ENCODE measurements at places on chromosomes 5 and 9. TPM values are rescaled to one million over a fixed set of nuclear protein-coding genes. Genes with fewer than 3 reads are reported as not detected.

DNA sequence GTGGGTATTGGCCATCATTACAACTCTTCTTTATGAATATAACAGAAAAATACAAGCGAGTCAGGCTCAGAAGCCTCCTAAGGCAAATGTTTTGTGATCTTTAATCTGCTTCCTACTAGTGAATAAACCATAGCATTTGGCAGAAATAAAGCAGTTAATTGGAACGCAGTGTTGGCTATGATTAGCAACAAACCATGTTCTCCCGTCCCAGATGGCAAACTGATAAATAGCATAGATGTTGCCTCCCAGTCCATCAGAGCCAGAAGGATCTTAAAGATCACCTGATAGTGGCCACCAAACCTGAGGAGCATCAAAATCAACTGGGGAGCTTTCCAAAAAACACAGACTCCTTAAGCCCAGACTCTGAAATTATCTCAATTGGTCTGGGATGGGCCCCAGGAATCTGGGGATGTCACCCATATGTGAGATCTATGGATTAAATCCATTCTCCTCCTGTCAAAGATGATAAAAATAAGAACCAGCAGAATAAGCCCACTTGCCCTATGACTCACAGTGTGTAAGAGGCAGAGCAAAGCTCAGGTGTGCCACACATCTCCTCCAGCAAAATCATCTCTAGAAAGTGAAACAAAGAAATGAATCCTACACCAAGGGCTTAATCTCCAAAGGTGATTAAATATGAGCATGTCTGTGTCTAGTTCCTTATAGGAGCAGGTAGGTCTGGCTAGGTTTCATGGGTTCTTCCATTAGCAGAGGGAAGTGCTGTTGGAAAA, 50.3 kb downstream of the APBA1 start:
- no peak overlapping the region for H3K4me3 ChIP-seq
- no peaks in the 10 kb centered on the region for H3K4me1 ChIP-seq
- no peaks in the 10 kb centered on the region for H3K27me3 ChIP-seq

GRCh38 chr5:174314261-174314660, 268.8 kb downstream of the NSG2 start:
- no peak overlapping the region for H3K4me3 ChIP-seq
- H3K4me1 ChIP-seq, result peaks cover 11% of the 10 kb centered on the region
- no peak overlapping the region for H3K27ac ChIP-seq
- DNase-seq, result no peak

Gene PCDHB3
- total RNA-seq, result 1.1 TPM

DNA sequence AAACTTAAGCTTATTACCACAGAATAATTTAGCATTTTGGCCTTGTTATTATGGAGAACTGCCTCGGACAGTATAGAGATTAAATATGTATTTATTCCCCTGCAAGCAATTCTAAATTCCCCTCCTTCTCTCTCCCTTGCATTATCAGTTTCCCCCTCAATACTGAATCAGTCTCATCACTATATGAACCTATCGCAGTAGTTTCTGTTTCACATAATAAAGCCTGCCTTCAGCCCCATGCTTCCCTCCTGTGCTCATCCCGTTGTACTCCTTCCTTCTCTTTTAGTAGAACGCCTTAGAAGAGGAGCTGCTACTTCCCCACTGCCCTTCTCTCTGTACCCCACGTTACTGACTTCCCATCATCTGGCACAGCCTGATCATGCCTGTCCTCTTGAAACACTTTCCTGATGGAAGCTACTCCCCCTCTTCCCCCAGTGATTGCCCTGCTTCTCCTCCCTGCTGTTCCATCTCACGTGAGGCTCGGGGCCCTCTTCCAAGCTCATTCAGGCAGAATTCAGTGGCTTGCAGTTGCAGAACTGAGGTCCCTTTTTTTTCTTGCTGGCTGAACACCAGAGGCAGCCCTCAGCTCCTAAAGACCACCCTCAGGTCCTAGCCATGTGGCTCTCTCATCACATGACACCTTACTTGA, 93.4 kb downstream of the PPIC start:
- DNase-seq, result no peak
- peaks cover 17% of the 10 kb centered on the region for H3K4me1 ChIP-seq
- no peak overlapping the region for H3K27ac ChIP-seq
- no peaks in the 10 kb centered on the region for H3K27me3 ChIP-seq
- H3K4me3 ChIP-seq, result no peak overlapping the region

DNA sequence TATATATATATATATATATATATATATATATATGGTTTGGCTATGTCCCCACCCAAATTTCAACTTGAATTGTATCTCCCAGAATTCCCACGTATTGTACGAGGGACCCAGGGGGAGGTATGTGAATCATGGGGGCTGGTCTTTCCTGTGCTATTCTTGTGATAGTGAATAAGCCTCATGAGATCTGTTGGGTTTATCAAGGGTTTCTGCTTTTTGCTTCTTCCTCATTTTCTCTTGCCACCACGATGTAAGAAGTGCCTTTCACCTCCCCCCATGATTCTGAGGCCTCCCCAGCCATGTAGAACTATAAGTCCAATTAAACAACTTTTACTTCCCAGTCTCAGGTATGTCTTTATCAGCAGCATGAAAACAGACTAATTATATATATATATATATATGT, 52.3 kb upstream of the ADAMTS2 start:
- no peaks in the 10 kb centered on the region for H3K27me3 ChIP-seq
- no peaks in the 10 kb centered on the region for H3K4me1 ChIP-seq
- no peaks in the 10 kb centered on the region for H3K36me3 ChIP-seq
- H3K27ac ChIP-seq, result no peak overlapping the region
